Myocyte (in vitro differentiated cells): ENCODE measurements at places on chromosomes 7 and 10.

DNA sequence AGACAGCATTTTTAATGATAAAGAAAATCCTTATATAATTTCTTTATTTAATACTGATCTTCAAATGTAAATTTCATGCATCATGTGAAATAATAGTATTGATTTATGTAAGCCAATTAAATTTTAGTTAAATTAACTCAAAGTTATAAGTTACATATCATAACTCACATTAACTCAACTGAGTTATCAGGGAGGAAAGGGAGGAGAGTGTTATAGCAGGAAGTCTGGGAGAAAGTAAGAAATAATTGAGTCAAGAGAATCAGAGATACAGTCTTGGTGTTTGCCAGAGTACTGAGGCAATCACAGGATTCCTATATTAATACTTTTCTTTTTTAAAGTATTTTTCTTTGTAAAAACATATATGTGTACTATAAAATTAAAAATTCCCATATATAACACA is 4.0 kb downstream of the BICC1 start:
- no peak for DNase-seq

GRCh38 chr7:123538189-123538714 is 3.9 kb upstream of the IQUB start:
- peak; percentile 78 for DNase-seq

- DNase-seq: peak; percentile 2
These were observed 23.0 kb downstream of the EDRF1 start for GRCh38 chr10:125742465-125742864.

DNA sequence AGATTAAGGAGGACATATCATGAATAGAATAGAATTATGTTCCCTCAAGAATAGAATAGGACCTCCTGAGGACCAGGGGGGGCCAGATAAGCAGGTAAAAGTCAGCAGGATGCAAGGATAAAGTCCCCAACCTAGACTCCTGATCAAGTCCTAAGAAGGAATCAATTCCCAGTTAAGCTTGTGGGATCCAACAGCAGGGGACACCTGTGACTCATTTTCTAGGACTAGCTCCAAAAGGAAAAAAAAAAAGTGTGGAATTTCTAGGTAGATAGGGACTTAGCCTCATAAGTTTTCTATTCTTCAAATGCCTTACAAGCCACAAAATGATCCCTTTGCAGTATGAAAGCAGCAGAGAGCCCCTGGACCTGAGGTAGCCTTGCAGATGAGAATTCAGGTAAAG is 336.2 kb downstream of the WDR11 start:
- no peak for DNase-seq

- DNase-seq: no peak
These were observed 94.9 kb downstream of the CARD11 start for GRCh38 chr7:2948749-2949148.

DNA sequence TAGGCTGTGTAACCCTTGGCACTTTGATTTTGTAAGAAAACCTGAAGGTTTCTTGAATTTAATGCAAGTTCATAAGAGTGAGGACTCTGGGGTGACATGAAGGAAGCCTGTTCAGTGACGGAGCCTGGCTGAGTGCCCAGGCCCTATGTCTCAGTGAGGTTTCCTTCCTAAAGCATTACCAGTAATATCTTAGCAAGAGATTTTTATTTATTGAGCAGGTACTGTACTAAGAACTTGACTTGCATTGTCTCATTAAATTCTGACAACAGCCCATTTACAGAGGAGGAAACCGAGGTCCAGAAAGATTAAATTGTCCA is 197.2 kb downstream of the HECW1 start:
- DNase-seq: no peak

DNA sequence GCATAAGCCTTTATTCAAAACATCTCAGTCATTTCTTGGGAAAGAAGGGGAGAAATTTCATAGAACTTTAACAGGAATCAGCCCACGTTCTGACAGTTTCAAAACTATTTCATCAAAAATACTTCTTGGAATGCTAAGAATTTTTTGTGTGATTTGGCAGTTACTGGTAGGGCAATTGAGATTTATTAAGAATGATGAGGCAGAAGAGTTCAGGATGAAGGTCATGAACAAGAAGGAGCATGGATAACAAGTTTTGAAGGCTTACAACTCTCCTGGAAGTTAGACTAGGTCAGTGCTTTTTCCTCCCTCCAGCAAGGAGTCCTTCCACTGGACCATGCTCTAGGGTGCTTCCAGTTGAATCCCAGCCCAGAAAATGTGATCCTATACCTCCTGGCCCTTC is 569.9 kb downstream of the ANKRD7 start:
- no peak for DNase-seq
